ENCODE measurements at places on chromosomes 1 and 21.

- DNase-seq, result no peak
Measured at GRCh38 chr1:111803951-111804350, 48.2 kb downstream of the DDX20 start.

GRCh38 chr1:112716133-112716720 is 1.1 kb upstream of the PPM1J start:
- peak; percentile 65 for DNase-seq

GRCh38 chr1:83762416-83762815 is 236.5 kb downstream of the TTLL7 start:
- DNase-seq, result no peak

DNA sequence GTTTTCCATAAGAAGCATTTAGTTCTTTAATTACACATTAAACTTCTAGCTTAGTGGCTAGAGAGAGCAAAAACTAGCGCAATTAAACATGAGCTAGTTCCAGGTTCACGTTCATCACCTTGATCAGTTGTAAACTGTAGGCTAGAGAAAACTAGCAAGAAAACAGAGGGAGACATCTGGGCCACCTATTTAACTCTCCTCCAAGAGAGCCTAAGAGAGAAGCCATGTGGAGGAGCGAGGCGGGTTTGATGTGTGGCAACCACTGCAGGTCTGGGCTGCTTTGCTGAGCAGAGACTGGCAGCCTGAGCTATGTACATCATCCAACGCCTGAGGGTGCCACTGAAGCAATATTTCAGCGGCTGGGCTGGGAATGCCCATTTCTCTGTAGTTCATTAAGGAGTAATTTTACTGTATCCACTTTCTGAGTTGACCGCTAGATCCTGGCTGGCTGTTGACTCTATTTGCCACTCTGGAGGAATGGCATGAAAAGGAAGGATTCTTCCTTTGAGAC is 252.9 kb downstream of the DYRK1A start:
- no peak for DNase-seq

DNA sequence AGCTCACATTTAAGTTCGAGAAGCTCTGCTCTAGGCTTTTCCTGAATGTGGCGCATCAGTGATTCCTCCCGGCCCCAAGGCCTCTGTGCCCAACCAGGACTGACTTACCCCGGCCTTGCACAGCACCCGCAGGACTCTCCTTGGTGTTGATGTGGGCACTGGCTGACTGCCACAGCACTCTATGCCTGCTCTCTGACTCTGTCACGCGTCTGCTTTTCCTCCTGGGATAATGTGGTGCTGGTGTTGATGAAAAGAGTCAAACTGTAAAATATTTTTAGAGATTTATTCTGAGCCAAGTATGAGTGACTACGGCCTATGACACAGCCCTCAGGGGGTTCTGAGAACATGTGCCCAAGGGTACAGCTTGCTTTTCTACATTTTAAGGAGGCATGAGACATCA is 15.5 kb upstream of the SLC2A5 start:
- DNase-seq, result no peak

DNA sequence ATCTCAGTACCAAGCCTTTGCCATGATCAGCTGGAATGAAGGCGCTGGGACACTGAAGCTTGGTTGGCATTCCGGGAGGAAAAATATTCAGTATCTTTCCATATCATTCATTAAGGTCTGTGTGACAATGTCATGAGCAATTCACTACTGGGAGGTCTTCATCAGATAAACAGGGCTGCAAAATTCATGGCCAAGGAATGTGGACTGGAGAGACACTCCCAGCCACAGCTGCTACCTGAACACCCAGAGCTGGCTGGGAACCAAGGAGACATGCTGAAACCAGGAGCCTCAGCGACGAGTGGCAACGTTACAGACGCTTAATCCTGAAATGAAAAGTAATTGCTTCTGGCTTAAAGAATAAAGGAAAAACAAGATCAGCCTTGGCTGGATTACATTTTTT is 30.6 kb upstream of the DDAH1 start:
- no peak for DNase-seq
